ENCODE measurements at places on chromosomes 1 and 21. TPM values are rescaled to one million over a fixed set of nuclear protein-coding genes. Genes with fewer than 3 reads are reported as not detected.

- no peak for DNase-seq
Measured at GRCh38 chr1:117026361-117026760, 24.8 kb downstream of the CD101 start.

- DNase-seq = no peak
Measured at GRCh38 chr1:224736619-224737352, 120.7 kb downstream of the CNIH3 start.

- DNase-seq = no peak
Measured at GRCh38 chr1:37294529-37294928, 179.9 kb upstream of the ZC3H12A start.

The HUNK gene
- 2.1 TPM for total RNA-seq

GRCh38 chr1:182698971-182699370 lies 14.6 kb upstream of the RGS8 start:
- no peak for DNase-seq

The NECAP2 gene
- total RNA-seq = 87.1 TPM

DNA sequence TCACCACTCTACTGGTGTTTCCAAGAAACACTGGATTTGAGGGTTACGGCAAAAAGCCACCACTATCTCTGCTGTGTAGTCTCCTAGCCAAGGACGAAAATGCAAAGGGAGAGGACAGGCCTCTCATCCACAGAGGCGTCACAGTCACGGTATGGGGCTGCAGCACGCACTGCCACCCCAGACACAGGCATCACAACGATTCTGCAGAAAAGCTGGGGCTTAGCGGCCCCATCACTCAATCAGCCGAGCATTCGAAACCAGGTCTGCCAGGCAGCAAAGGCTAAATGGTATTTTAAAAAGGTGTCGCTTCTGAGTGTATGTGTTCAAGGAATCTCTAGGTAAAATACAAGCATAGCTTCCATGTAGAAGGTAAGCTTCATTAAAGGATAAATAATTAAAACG lies 1.4 kb downstream of the RIPK4 start:
- no peak for DNase-seq

The PTPRF gene
- 167 TPM for total RNA-seq

The FHAD1 gene
- 28.3 TPM for total RNA-seq

DNA sequence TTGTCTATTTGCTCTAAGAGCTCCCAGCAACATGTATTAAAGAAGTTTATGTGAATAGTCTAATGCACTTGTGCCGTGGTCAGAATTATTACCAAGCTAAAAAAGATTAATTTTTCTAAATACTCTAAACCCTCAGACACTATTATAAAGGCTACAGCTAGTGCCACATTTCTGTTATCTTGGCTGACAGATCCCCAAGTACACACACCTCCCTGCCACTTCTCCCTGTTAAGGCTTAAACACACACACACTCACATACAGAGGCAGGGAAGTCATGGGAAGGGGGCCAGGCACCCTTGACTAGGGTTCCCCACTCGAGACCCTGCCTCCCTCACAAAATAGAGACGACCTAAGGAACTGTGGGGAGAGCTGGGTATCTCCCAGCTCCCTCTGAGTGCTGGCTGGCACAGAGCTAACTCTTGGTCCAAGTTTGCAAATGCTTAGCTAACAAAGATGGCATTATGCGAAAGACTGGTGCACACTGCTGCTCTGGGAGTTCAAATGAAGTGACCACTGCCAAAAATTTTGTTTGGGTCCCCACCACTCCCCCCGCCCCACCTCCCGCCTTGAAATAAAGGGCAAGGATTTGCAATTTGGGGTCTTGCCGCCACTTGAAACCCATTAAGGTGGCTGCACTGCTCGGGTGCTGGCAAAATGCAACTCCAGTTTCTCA lies 9.8 kb downstream of the SSBP3 start:
- no peak for DNase-seq

The ATP5PB gene
- 38.8 TPM for total RNA-seq

The TNFRSF8 gene
- 0.79 TPM for total RNA-seq

All from upper lobe of left lung (tissue), 6 donors.